ENCODE measurements at places on chromosomes 16 and 17.

DNA sequence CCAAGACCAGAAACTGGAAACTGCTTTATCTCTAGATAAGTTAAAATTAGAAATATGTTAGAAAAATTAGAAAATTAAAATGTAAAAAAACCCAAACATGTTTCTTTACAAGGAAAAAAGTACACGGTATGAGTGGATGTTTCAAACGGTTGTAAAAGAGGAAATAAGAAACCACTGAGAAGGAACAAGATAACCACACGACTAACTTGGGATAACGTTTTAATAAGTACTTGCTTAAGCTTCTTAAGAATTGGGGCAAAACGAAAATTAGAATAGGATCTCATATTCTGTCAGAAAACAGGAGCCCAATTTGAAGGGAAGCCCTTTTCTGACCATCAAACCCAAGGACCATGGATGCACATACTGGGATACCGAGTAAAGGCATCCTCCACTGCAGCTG lies 31.0 kb downstream of the MBTPS1 start:
- DNase-seq = no peak

DNA sequence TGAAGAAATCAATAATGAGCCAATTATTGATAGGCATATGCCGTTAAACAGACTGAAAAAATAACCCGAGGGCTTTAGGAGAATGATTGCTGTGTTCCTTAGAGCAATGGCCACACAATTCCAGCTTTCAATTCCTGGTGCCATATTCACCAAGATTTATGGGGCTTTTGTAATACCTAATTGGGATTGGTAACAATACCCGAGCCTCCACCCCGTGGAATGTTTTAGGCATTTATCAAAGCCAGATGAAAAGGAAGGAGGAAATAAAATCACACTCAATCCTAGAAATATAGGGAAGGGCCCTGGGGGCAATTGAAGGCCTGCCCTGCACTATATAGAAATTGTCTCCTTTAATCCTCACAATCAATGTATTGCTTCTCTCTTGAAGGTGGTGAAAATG lies 42.1 kb upstream of the MLYCD start:
- no peak for DNase-seq

DNA sequence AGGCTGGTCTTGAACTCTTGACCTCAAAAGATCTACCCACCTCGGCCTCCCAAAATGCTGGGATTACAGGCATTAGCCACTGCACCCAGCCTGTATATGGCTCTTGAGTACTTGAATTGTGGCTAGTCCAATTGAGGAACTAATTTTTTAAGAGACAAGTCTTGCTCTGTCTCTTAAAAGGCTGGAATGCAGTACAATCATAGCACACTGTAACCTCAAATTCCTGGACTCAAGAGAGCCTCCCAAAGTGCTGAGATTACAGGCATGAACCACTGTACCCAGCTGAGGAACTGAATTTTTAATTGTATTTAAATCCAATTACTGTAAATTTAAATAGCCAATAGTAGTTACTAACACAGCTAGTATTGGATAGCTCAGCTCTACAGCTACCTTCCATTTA lies 50.6 kb downstream of the MED13 start:
- DNase-seq = no peak

DNA sequence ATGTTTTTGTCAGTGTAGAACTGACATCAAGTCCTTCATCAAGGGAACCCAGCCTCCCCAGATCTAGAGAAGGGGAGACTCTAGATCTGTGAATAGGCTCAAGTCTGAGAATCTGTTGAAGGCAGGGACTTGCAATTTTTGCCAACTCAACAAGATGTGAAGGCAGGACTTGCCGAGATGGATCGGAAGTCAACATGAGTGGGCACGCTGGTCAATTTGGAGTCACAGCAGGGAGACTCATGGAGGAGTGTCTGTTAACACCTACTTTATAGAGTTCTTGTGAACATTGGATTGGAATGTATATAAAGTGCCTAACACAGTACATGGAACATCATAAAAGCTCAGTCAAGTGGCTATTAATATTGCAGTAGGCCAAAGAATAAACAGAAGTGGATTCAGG lies 10.0 kb downstream of the ZNF689 start:
- DNase-seq = no peak

DNA sequence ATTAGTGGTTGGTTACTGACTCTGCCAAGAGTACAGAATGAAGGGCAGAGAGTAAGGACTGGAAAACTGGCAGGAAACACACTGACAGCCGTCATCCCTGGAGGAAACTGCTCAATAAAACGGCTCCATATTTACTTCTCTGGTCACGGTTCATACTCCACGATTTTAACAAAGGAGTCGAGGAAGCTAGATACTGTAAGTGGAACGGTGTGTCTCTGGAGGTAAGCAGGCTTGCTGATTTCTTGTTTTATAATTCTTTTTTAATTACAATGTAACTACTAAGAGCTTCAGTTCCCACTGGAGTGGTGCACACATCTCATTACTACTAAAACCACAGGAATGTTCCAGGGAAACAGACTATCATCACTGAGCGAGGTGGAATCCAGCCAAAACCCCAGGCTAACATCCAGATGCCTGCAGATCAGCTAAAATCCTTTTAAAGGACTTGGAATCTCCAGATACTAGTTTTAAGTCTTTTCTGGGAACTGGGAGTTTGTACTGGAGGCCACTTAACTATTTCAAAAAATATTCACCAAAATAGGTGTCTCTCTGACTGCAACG lies 17.8 kb downstream of the SERPINF1 start:
- peak; percentile 93 for DNase-seq

DNA sequence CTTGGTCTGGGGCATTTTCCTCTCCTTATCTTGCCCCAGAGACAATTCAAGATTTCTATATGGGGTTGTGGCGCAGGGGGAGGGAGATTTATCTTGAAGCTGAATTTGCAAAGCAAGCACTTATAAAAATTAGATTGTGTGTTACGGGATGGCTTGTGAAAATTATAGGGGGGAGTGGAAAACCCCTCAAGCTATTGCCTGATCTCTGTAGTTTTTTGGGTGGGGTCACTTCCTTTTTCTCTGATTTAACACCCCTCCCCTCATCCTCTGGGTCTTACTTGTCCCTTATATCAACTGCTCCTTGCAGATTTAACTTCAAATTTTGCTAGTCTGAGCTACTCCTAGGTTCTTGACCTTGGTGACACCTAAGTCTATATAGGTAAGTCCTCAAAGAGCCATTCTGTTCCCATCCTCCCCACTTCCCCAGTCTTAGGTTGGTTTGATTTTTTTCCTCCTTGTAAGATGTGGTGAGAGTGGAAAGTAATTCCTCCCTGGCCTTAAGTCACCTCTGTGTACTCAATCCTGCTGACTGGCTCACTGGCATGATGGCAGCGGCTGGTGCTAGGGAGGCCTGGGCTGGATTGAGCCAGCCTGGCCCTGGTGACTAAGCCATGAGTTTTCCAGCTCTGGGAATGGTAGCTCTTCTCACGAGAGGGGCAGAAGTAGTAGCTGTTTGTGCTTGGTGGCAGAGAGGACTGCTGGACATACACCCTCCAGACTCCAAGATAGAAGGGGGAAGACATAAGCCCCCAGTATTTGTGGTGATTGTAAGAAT lies 2.3 kb downstream of the ARL4D start:
- DNase-seq = no peak

GRCh38 chr17:17112628-17113200 lies 70.5 kb downstream of the MPRIP start:
- no peak for DNase-seq

DNA sequence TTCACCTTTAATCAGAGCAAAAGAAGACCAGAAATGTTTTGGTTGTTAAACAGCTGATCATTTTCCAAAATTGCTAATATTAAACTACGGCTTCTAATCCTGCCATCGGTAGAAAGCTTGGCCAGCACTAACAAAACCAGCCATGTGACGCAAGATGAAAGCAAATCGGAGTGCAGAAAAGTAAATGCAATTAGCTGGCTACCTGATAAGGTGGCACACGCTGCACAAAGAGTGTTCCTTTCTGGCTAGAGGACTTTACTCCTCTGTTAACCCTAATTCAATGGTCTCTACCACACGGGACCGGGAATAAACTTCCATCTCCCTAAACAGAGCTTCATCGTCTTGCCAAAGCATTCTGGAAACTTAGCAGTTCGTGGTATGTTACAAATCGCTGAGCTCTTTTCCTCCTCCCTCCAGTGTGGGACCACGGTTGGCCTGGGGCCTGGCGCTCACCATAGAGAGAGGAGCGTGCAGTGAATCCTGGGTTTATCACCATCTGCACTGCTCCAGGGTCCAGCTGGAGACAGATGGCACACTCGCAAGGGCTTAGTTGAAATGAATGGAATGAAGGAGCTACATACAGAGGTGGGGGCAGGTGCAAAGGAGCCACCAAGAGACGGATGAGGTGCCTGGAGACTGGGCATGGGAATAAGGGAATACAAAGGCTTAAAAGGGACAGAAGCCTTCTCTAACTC lies 10.1 kb upstream of the COG1 start:
- DNase-seq = no peak

GRCh38 chr16:81601008-81601428 lies 156.4 kb downstream of the CMIP start:
- peak; percentile 82 for DNase-seq

DNA sequence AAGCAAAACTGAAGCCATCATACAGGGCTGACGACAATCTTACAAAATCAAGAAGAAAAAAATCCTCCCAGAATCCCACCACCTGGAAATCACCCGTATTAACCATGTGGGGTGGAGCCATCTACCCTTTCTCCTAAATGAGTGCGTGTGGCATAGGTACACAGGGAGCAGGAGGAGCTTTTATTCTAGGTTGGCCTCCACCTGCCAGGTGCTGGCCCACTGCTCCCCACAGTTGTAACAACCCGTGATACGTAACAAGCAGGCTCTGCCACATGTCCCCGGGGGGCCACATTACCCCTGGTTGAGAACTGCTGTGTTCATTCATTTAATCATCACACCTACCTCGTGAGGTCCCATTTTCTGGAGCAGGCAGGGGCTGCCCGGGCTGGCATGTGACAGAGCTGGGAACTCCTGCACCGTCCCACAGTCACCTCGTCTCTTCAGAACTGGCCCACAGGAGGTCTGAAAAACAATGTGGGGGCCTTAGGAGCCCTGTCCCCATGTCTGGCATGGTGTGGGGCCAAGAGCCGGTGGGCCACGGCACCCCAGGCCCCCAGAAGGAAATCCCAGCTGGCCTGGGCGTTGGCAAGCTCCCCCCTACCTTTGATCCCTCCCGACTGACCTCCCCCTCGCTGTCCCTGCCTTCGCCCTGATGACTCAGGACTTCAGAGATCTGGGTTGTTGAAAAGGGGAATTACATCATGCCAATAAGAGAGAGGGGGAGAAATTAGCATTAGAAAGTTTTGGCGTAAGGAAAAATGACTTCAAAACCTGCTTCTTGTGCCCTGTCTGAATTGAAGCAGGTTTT lies 12.9 kb downstream of the CMIP start:
- no peak for DNase-seq

DNA sequence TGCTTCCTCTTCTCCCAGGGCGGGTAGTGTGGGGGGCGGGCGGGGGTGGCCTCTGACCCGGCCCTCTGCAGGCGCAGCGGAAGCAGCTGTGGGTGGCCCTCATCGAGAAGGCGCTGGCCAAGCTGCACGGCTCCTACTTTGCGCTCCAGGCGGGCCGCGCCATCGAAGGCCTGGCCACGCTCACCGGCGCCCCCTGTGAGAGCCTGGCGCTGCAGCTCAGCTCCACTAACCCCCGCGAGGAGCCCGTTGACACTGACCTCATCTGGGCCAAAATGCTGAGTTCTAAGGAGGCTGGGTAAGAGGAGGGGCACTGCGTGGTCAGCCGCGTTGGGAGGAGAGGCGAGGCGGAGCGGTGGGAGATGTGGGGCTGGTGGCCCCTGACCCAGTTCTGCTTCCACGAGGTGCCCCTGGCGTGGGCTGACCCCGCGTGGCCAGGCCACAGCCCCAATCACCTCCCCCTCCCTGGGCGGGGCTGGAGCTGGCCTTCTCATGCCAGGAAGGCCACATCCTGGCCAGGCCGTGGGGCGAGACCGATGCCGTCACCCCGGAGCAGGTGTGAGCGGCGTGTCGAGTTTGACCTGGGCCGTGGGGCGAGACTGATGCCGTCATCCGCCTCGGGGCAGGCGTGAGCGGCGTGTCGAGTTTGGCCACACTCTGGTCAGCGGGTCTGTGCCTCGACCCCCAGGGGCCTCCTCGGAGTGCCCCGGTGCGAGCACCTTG lies 10.5 kb upstream of the PRR35 start:
- DNase-seq = no peak

DNA sequence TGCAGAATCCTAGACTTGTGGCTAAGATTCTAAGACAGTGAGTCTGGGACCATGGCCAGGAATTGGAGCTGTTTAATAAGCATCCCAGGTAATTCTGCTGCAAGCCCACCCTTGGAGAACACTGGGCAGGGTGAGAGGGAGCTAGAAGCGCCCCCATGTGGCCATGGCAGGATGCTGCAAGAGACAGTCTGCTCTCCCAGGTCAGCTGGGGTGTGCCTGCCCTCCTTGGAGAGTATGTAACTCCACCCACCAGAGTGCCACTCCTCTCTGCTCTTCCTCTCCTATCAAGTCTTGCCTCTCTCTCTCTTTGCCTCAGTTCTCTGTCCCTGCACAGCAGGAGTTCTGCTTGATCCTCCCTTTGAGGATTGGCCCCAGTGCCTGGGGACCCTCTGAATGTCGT lies 14.9 kb downstream of the RCVRN start:
- DNase-seq = no peak

- peak; percentile 50 for DNase-seq
Observed at GRCh38 chr17:10875430-10875851, 37.6 kb upstream of the PIRT start.

DNA sequence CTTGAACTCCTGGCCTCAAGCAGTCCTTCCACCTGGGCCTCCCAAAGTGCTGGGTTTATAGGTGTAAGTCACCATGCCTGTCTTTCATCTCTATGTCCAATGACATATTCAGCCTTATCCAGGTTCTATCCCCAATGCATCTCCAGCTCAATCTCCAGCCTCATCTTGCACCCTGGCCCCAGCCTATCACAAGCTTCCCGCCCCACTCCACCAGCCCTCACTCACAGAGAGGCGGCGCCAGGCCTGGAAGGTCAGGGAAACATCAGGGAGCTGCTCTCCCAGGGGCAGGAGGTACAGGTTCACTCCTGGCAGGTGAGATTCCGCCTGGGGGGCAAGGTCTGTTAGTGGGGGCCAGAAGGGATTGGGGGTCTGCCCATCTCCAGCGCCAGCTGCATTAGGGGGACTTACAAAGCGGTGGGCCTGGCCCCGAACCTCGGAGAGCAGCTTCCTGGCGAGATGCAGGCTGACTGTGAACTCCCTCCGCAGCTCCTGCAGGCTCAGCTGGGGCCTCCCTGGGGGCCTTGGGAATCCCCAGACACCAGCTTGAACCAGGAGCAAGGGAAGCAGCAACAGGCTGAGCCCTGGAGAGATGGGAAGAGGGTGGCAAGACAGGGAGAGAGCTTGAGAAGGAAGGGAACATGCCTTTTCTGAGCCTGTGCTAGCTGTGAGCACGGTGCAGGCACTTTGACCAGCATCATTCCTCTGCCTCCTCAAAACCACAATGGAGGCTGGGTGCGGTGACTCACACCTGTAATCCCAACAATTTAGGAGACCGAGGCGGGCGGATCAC lies 3.0 kb downstream of the IL27 start:
- DNase-seq = no peak

- DNase-seq = no peak
Observed at GRCh38 chr16:58863042-58863441, 128.9 kb upstream of the GOT2 start.
